Cardiac fibroblast (primary cell): ENCODE measurements at places on chromosomes 1 and 21.

- no peak for DNase-seq
These were observed 13.3 kb downstream of the PRSS38 start for GRCh38 chr1:227828786-227829185.

GRCh38 chr21:25836396-25836795, 101.6 kb downstream of the GABPA start:
- peak; percentile 10 for DNase-seq

GRCh38 chr1:97277891-97278654, 556.5 kb downstream of the PTBP2 start:
- DNase-seq, result peak; percentile 92

- no peak for DNase-seq
These were observed 38.2 kb downstream of the CTNNBIP1 start for GRCh38 chr1:9871707-9872425.

GRCh38 chr1:229470406-229471043, 36.6 kb upstream of the ACTA1 start:
- DNase-seq, result no peak

- peak; percentile 80 for DNase-seq
These were observed 3.8 kb upstream of the PLEKHA6 start for GRCh38 chr1:204363335-204364114.

DNA sequence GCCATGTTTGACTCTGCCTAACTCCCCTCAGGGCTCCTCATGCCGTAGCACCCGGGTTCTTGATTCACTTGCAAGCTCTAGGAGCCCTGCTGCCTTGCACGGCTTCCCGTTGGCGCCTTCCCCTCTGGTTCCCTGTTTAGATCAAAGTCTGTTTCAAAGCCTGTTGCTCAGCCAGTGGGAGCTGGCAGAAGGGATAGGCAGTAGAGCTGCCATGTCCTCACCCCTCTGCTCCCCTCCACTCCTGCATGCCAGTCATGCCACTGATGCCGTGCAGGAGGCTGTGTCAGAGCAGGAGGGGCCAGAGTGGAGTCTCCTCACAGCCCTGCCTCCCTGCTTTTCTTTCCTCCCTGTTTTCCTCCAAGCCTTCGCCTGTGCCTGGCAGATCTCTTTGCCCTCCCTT, 26.5 kb downstream of the HMGCS2 start:
- DNase-seq, result peak; percentile 17

- no peak for DNase-seq
These were observed 7.6 kb downstream of the TCEA3 start for GRCh38 chr1:23416964-23417363.

DNA sequence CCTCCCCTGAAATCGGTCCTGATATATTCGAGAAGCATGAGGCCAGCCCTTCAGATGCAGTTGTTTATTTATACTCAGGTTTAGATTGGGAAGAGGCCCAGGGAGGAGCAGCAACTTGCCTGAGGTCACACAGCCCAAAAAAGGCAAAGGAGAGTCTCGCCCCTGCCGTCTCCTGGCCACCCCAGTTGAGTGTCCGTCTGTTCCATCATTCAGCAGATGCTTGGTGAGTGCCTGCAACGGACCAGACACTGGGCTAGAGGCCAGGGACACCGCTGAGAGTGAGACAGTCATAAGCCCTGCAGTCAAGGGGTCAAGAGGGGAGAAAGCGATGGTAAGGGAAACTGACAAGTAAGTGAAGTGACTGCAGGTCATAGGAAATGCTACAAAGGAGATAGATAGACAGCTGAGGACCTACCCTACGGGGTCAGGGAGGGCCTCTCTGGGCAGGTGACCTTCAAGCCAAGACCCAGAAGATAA, 15.4 kb upstream of the SELENON start:
- no peak for DNase-seq

DNA sequence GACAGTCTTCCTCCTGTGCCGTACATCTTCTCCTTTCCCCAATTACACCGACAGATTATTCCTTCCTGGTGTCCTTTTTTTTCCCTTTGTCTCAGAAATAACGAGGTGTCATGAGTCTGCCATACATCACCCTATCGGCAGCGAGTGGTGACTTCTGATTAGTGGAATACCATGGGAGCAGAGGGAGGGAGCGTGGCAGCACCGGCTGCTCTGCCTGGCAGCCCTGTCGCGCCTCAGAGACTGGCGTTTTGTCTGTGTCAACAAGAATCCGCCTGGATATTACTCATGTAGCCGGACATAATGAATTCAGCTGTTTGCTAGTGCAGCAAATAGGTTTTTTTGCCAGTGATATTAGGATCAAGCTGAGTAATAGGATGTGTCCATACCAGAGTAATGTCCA, 51.8 kb downstream of the UTP25 start:
- peak; percentile 46 for DNase-seq

DNA sequence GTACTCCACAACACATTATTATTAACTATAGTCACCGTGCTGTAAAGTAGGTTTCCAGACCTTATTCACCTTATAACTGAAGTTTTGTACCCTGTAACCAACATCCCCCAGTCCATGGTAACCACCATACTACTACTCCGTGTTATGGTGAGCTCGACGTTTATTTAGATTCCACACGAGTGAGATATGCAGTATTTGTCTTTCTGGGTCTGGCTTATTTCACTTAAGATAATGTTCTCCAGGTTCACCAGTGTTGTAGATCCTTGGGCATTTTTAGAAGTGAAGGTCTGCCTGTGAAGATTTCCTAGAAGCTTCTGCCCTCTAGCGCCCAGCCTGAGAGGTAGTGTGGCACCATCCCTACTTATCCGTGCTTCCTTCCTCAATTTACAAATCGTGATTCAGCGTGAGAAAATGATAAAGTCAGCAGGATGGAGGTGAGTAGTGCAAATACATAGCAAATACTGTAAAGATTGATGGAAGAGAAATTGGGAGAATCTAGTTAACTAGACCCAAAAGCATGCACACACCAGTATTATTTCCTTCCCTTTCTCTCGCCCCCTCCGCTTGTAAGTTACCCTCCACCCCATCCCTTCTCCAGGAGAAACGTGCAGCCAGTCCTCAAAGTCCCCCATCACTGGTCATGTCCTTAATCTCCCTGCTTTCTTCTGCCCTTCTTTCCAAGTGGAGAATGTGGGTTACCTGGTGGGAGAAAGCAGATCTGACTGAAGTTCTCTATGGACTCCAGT, 36.0 kb upstream of the DISC1 start:
- peak; percentile 83 for DNase-seq

DNA sequence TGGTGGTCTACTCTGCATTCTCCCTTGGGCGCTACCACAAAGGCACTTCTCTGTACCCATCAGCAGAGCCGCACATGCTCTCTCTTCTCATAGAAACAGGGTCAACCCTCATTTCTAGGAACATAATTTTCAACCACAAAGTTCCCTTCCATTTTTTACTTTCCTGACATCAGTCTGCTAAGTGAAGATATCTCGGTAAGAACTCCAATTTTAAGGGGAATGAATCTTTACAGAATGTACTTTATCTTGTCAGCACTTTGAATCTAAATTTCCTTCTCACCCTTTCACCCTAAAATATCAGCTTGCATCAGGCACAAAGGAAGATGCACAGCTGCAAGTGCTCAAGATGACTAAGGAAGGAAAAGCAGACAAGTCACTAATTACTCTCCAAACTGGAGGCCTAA, 545.9 kb downstream of the SMYD3 start:
- DNase-seq, result peak; percentile 49

- no peak for DNase-seq
These were observed 530.9 kb downstream of the PTPRU start for GRCh38 chr1:29767088-29767685.

GRCh38 chr21:27571706-27572105, 604.8 kb upstream of the ADAMTS5 start:
- DNase-seq, result peak; percentile 24
